Thymus (tissue), 14 donors: ENCODE measurements at places on chromosomes 2 and 18.

DNA sequence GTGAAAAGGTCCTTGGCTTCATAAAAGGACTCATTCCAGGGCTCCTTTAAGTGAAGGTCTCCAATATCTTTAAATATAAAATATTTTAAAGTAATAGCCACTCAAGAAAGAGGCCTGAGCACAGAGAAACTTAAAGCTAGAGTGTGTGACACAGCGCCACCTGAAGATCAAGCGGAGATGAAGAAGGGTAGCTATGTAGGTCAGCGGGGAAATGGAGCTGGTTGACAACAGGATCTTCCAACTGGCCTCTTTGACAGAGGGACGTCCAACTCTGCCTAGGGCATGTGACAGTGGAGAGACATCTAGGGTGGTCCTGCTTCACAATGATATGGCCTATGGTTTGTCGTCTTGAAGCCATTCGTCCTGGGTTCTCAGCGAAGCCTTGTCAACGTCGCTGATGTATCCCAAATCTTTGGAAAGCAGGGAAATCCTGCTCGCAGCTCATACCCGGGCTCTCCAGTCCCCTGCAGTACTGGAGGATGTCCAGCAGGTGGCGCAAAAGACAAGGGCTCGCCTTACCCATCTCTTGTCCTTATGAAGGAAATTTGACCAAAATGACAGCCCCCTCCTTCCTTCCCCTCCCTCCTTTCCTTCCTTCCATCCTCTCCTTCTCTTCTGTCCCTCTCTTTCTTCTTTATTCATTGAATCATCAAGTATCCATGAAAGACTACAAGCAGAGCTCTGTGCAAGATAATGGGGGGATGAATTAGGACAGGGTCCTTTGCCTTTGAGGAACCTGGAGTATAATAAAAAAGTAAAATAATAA, 59.6 kb downstream of the LONRF2 start:
- DNase-seq, result no peak

DNA sequence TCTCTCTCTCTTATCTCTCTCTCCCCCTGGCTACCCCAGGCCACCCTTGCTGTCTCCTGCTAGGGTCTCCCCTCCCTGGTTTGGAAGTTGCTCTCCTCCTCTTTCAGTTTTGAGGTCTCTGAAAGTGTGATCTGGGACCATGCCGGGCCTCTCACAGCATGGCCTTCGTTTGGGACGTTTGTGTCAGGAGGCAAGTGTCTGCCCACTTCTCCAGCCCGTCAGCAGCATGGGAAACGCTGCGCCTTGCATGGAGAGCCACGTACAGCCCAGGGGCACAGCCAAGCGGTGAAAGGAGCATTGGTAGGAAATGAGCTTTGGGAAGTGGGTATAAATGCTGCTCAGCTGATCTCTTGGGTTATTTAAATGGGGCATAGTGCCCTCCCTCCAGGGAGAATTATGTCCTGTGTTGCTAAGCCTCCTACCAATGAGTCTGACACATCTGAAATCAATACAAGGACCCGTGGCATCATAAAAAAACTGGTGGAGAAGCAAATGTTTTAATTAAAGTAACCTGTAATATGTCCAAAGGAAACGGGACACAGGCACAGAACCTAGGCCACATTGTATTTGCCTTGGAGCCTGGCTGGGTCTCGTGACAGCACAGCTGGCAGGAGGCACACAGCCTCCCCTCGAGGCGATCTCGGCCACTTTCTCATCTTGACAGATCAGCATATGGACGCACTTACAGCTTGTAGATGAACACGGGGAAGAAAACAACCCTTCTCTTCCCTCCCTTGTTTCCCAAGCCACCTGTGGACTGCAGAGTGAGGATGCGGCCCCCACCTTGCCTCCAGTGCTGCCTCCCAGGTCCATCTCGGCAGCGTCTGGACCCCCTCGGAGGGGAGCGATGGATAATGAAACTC, 72.7 kb downstream of the SH3RF3 start:
- DNase-seq, result no peak

DNA sequence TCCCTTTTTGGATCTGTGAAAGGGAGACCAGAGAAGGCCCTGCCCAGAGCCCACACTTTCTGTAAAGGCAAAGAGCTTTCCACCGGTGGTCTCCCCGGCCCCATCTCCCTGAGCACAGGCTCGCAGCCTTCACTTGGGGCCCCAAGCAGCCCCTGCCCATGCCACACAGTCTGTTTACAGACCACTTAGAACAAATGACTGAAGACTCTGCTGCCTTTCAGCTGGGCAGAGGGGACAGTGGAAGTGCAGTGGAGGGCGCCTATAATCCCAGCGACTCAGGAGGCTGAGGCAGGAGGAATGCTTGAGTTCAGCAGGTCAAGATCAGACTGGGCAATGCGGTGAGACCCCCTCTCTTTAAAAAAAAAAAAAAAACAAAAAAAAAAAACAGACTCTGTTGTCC, 28.9 kb downstream of the SERTAD2 start:
- no peak for DNase-seq

- DNase-seq, result no peak
Measured at GRCh38 chr18:46859855-46860254, 57.5 kb downstream of the PIAS2 start.

DNA sequence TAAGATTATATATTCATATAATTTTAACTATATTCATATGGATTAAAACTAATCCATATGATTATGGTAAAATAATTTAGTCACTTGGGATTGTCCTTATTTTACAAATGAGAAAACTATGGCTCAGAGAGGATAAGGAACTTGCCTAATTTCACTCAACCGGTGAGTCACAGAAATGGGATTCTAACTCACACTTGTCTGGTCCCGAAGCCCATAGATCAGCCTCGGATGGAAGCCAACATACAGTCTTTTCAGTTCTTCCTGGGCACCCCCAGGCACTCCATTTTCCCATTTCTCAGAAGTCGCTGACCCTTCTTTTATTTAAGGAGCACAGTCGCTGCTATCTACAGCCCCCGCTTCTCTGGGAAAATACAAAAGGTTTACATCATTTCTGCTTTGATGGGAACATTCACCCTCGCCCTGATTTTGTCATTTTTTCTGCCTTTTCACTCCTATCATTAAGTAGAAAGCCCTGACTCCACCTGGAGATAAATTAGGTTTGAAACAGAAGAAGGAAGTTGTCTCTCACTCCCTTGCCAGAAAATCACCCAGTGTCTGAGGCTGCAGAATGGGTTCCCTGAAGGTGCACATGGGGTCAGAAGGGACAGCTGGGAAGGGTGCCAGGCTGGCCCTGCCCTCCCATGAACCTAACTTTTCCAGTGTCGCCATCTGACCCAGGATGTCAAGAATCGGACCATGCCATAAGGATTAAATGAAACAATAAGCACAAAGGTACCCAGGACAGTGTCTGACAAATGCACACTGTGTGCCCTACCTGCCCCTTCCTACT, 36.6 kb downstream of the CYP1B1 start:
- no peak for DNase-seq

- no peak for DNase-seq
Measured at GRCh38 chr2:172334988-172335387, 92.4 kb upstream of the ITGA6 start.

DNA sequence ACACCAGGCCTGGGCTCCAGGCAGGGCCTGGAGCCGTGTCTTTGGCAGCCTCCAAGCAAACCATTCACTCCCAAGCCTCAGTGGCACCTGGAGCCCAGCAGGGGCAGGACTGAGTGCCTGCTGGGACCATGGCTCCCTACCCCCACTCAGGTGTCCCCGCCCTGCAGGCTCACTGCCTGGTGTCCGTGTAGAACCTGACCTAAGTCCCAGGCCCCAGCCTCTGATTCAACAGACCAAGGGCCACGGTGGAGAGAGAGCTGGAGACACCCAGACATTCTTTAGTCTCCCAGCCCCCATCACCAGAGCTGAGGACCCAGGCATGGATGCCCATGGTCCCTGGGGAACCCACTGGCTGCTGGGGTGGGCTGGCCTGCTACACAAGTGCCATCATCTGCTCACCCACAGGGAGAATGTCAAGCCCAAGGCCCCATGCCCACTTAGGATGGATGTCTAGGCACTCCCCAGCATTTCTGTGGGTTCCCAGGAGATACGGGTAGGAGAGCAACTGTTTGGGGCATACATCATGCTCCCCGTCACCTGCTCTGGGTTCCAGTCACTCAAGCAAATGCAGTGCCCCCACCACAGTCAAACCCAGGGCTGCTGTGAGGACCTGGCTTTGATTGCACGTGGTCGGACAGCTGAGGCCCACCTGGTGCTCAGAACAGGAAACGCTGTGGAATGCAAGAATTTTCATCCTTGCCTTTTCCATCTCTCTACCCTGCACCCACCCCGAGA, 42.9 kb upstream of the ATG16L1 start:
- no peak for DNase-seq
